ENCODE measurements at places on chromosomes 12 and 14.

DNA sequence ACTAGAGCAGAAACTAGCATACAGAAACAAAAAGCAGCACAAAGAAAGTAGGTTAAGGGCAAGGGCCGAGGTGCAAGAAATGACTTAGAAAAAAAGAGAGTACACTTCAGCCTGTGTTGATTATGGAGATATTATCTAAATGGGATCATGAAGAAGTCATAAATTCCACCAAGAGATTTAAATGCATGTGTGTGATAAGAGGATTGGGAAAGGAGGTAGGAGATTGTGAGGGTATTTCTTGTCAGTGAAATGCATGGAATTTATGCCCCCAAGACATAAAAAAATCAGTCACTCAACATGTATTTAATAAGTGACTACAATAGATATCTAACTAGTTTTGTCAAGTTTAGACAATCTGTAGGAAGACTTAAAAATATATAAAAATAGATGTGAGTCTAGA lies 976.2 kb upstream of the LRFN5 start:
- H3K4me1 ChIP-seq = no peaks in the 10 kb centered on the region
- no peak overlapping the region for H3K27ac ChIP-seq
- no peak for DNase-seq
- no peak overlapping the region for H3K4me3 ChIP-seq
- no peaks in the 10 kb centered on the region for H3K27me3 ChIP-seq
- H3K36me3 ChIP-seq = no peaks in the 10 kb centered on the region

DNA sequence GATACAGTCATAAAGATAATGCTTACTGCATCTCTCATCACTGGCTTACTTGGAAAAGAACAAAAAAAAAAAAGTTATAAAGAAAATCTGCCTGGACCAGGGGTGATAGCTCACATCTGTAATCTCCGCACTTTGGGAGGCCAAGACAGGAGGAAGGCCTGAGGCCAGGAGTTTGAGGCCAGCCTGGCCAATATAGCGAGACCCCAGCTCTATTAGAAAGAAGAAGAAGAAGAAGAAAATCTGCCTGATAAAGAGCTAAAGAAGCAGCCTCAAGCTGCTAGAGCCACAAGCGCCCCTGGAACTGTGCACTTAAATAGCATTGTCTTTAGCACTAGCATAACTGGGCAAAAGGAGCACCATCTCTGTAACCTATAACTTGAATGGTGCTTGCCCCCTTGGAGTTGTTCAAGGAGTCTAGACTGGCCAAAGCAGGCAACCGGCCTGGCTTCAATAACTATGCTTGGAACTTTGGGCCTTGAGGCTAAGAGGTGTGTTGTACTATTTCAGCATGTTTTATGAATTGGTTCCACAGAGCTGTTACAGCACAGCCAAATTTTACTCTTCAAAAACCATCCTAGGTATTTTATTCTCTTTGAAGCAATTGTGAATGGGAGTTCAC lies 53.2 kb downstream of the SINHCAF start:
- no peak overlapping the region for H3K27ac ChIP-seq
- H3K36me3 ChIP-seq = no peaks in the 10 kb centered on the region
- H3K4me1 ChIP-seq = no peaks in the 10 kb centered on the region
- H3K27me3 ChIP-seq = no peaks in the 10 kb centered on the region
- no peak overlapping the region for H3K4me3 ChIP-seq
- DNase-seq = no peak

DNA sequence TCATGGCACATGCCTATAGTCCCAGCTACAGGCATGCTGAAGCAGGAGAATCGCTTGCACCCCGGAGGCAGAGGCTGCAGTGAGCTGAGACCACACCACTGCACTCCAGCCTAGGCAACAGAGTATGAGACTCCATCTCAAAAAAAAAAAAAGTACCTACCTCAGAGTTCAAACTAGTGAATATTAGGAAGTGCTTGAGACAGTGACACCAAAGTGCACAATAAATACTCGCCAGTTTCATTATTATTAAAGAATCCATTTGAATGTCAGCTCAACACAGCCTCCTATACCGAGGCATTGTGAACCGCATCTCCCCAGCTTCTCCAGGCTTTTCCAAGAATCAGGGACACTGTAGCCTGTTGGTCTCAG lies 5.0 kb downstream of the GAPDH start:
- no peak for DNase-seq
- H3K27ac ChIP-seq = no peak overlapping the region
- H3K27me3 ChIP-seq = no peaks in the 10 kb centered on the region
- peaks cover 32% of the 10 kb centered on the region for H3K4me1 ChIP-seq
- no peak overlapping the region for H3K4me3 ChIP-seq
- no peaks in the 10 kb centered on the region for H3K36me3 ChIP-seq

DNA sequence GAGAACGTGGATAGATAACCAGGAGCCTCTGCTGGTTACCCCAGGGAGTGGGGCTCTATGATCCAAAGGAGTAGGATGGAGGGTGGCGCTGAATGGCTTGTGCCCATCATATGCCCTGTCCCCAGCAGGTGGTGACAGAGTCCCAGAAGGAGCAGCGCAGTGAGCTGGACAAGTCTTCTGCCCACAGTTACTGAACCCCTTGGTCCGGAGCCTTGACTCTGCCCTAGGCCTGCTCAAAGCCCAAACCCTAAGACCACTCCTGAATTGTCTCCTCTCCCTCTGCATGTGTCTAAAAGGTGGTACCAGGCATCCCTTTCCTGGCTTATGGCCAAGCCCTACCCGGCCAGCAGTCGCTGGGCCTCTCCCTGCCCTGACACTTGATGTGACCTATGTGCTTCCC lies 3.2 kb downstream of the PRPH start:
- H3K27ac ChIP-seq = no peak overlapping the region
- no peak overlapping the region for H3K4me3 ChIP-seq
- H3K27me3 ChIP-seq = no peaks in the 10 kb centered on the region

GRCh38 chr12:44525806-44526654 lies 350.1 kb downstream of the NELL2 start:
- H3K4me1 ChIP-seq = no peaks in the 10 kb centered on the region
- H3K27me3 ChIP-seq = no peaks in the 10 kb centered on the region
- no peaks in the 10 kb centered on the region for H3K36me3 ChIP-seq
- no peak overlapping the region for H3K4me3 ChIP-seq
